NK-92 treated with Interleukin-12 subunit alpha and Interleukin-12 subunit beta, amount 100 ng/mL, for 24 hours (cell line): ENCODE measurements at places on chromosomes 5 and 9.

DNA sequence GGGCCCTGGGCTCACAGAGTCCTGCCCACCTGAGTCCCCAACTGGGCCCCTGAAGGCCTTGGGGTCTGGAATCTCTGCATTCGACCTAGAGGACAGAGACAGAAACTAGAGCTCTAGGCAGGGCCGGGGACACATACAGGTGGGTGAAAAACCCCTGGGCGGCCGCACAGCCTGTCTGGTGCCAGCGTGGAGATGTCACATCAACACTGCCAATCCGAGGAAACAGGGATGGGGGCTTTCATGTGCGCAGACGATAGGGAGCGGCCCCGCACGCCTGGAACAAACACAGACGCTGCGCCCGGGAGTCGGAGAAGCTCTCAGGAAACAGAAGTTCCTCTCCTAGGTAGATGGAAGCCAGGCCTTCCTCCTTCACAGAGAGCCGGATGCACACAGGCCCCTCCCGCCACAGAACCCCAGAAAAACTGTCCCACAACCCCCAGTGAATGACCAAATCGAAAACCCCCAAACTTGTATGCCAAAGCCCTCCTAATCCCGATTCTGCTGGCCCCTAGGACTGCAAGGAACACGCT, 1.8 kb downstream of the GRM6 start:
- DNase-seq = no peak

DNA sequence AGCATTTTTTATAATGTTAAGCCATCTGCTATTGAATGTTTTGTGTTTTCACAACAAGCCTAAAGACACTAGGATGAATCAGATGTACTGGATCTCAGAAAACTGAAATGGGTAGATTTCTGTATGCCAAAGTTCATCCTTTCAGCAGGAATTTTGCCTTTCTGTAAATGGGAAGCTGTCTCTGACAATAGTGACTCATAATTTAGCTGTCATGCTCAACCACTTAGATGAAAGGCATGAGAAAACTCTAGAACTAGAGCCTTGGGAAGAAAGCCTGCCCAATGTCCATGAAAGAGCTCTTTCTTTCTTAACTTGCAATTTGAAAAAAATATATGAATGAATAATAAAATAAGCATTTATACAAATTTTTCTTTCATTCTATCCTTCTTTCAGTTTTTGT, 616.0 kb upstream of the EDIL3 start:
- no peak for DNase-seq

GRCh38 chr9:126420643-126421564, 94.3 kb downstream of the MVB12B start:
- no peak for DNase-seq

GRCh38 chr5:39505363-39505762, 80.6 kb upstream of the DAB2 start:
- no peak for DNase-seq

GRCh38 chr5:114363837-114364236, 2.0 kb downstream of the KCNN2 start:
- DNase-seq = no peak

DNA sequence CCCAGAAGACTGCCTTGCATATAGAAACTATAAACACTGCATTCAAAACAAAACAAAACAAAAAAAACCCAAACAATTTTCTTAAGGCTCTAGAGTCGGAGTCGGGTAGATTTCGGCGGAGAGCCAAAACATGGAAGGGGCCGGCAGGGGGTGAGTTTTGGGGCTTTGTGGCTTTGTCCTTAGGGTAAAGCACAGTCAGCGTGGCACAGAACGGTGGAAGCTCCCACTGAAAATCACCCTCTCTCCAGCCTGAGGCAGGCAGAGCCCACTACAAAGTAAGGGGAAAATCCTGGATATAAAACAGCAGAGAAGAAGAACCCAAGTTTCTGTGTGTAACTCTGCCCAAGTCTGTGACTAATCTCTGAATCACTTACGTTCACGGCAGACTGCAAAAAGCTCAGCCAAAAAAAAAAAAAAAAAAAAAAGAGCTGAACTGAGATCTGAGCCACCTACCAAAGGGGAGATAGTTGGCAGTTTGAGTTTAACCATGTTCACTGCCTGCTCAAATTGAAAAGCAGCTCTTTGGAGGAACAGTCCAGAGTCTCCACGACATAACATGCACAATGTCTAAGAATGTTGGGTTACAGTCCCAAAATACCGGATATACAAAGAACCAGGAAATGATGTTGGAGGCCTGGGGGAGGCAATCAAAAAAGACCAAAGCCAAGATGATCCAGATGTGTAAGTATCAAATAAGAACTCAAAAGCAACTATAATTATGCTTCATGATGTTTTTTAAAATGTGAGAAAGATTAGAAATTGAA, 26.6 kb upstream of the OR2K2 start:
- no peak for DNase-seq

- DNase-seq = no peak
Measured at GRCh38 chr9:87873607-87874303, 8.9 kb upstream of the SPATA31E1 start.

DNA sequence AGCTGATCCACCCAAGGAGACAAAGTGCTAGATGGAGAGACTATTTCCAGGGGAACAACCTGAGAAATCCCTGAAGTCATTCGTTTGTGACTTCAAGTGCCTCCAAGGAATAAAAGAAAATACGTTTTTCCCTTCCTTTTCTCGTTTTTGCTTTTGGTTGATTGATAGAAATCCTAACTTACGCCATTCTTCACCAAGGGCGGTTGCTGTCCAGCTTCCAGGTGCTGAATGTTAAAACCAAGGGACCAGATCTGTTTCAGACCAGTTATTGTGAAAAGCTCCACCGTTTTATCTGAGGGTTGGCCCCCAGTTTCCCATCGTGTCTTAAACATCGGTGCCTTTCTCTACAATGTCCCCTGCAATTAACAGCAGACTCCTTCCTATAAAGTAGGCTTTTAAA, 600.7 kb upstream of the SGCD start:
- no peak for DNase-seq

DNA sequence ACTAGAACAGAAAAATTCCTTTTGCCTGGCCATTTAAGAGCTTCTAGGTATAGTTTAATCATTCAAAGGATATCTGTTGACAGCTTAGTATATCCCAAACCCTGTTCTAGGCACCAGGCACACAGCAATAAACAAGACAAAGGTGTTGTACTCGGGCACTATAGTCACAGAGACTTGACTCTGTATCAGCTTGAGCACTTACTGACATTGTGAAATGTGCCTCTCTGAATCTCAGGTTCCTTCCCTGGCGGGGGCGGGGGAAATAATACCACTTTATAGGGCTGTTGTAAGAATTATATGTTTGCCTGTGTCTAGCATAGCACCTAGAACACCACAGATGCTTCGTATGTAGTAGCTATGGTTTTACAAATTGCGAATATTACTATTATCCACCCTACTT, 104.5 kb downstream of the NR6A1 start:
- DNase-seq = no peak

- no peak for DNase-seq
Measured at GRCh38 chr5:81768935-81769452, 18.1 kb upstream of the SSBP2 start.

- peak; percentile 65 for DNase-seq
Measured at GRCh38 chr5:132026516-132027008, 15.1 kb upstream of the ACSL6 start.

- DNase-seq = no peak
Measured at GRCh38 chr5:151082282-151082902, 1.6 kb upstream of the TNIP1 start.

DNA sequence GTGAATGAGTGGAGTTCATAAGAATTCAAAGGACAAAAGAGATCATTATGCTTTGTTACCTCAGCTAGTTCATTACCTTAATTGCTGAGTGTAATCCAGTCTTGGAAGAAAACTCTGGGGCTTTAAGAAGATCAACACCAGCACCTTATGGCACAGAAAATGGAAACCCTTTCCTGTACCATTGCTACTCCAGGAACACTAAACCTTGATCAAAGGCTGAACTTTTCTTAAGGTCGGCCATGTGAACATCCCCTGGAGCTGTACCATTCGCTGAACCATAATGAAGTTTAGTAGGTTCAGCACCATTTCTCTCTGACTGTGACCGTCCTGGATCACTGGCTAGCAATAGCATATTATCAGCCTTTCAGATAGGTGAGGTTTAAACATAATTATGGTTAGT, 97.4 kb downstream of the PBX3 start:
- no peak for DNase-seq

- no peak for DNase-seq
Measured at GRCh38 chr9:81465468-81466011, 223.8 kb downstream of the TLE1 start.

DNA sequence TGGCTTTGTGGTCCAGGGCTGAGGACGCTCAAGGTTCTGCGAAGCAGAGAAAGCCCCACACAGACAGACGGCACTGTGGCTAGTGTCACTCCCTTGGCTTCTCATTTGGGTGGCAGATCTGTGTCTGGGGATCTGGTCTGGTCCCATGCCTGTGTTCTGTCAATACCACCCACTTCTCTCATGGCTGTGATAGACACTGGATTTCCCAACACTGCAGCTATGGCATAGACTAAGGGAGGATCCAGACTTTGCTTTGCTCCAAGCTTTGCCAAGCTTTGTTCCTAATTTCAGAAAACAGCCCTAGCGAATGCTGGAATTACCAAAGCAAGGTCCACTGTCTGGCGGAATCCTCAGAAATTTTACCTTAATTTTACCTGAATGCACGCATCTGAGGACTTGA, 62.1 kb downstream of the GADD45G start:
- DNase-seq = no peak

DNA sequence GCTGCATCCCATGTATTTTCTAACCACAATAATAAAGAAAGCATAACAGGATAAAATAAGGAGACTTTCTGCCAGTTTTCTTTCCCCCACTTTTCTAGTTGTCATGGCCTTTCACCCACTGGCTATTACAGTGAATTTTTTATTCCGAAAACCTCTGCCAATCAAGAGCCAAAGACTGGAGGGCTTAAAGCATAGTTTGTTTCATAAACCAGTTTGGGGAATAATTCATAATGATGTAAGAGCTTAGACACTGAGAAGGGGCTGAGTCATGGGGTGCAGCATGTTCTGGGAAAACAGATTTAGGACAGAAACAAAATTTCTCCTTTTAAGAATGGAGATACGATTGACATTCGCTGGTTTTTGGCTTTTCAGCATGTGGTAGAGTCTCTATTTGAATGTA, 4.4 kb upstream of the GLIPR2 start:
- no peak for DNase-seq

GRCh38 chr5:146877783-146878475, 628 bp downstream of the PPP2R2B start:
- peak; percentile 49 for DNase-seq
